ENCODE measurements at places on chromosomes 12 and 14. TPM values are rescaled to one million over a fixed set of nuclear protein-coding genes. Genes with fewer than 3 reads are reported as not detected.

DNA sequence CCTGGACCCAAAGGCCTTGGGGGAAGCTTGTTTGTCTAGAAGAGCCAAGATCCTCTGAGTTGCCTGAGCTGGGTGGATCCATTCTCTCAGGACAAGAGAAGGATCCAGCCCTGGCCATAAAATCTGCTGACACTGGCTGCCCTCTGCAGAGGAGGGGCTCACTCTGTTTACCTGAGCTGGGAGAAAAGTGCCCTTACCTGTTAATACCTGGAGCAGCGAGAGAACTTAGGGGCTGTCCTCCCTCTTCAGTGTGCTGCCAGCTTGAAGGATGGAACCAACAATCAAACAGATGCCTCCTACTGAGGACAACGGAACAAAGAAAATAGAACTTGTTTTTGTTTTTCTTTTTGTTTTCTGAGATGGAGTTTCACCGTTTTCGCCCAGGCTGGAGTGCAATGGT is 7.3 kb upstream of the KRT7 start:
- DNase-seq = no peak

The OVCH1 gene
- total RNA-seq = not detected

- no peak for DNase-seq
Measured at GRCh38 chr12:52313926-52314325, 7.3 kb downstream of the KRT83 start.

DNA sequence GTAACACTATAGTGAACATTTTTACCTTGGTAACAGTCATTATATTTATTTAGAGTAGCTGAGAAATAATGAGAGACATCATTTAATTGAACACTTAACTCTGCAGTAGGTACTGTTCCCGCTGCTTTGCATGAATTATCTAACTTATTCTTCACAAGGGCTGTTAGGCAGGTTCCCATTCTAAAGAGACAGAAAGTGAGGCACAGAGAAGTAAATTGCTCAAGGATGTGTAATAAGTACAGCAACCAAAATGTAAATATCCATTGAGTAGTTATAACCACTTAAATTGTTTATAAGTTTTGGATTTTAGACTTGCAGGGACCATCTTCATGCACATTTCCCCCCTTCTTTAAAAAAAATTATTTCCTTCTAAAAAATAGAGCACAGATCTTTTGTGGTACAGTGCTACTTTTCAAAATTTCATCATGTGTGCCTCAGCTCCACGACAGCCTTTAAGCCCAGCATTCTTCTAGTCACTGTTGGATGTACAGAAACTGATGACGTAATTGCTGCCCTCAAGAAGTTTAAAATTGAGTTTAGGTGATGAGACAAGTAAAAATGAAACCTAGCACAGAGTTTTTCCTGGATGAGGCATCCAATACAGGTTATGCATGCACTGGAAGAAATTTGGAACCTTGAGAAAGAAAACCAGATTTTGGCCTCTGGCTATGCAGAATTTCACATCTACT is 6.0 kb upstream of the MANSC4 start:
- peak; percentile 25 for DNase-seq

The PYGL gene
- 69.1 TPM for total RNA-seq

Data from glomerular endothelial cell (primary cell).